Aorta (tissue), 5 donors: ENCODE measurements at places on chromosomes 7 and 10. TPM values are rescaled to one million over a fixed set of nuclear protein-coding genes. Genes with fewer than 3 reads are reported as not detected.

DNA sequence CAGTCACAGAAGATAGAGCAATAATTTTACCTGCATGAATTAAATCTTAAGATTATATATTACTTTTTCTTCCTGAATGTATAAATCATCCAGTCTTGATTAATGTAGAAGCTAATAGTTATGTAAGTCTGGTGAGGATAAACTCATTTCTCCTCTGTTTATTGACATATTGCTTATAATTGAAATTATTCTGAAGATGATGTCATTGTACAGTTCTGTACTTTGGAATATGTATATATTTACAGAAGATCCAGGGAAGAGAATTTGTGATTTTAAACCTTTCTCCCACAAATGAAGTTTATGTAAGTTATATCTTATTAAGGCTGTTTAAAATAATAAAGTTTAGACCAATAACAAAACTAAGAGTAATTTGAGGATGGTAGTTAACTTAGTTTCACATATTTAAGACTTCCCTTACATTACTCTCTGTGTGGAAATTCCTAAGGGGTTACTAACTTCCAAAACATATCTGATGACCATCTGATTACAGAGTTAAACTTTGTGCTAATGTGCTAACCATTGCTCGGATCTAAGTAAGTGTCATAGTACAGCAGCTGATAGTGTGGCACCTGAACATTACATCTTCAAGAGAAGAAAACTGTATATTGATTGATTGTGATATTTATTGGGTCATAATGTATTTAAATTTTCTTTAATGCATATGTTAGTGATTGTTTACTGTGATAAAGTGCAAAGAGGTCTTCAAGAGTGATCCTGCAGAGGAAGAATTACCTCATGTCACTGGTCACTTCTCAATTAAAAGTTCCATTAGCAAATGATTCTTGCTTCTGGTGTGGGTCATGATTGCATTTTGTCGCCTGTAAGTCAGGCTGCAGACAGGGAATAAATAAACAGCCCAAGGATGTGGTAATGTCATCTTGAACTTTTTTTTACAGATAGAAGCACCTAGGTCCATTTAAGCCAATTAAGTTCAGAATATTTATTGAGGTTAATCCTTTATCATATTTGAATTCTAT is 96.9 kb downstream of the UBE3C start:
- no peaks in the 10 kb centered on the region for H3K36me3 ChIP-seq
- no peak for DNase-seq
- no peaks in the 10 kb centered on the region for H3K4me1 ChIP-seq

GRCh38 chr10:118569241-118569881 is 26.1 kb downstream of the PRLHR start:
- H3K4me1 ChIP-seq, result no peaks in the 10 kb centered on the region
- no peaks in the 10 kb centered on the region for H3K36me3 ChIP-seq
- DNase-seq, result no peak
- no peak overlapping the region for H3K27ac ChIP-seq
- H3K27me3 ChIP-seq, result no peaks in the 10 kb centered on the region
- no peak overlapping the region for H3K4me3 ChIP-seq

GRCh38 chr7:102988631-102989560 is 76.1 kb downstream of the LRRC17 start:
- no peaks in the 10 kb centered on the region for H3K4me1 ChIP-seq
- H3K4me3 ChIP-seq, result no peak overlapping the region
- H3K27ac ChIP-seq, result peak overlapping the region; percentile 76

DNA sequence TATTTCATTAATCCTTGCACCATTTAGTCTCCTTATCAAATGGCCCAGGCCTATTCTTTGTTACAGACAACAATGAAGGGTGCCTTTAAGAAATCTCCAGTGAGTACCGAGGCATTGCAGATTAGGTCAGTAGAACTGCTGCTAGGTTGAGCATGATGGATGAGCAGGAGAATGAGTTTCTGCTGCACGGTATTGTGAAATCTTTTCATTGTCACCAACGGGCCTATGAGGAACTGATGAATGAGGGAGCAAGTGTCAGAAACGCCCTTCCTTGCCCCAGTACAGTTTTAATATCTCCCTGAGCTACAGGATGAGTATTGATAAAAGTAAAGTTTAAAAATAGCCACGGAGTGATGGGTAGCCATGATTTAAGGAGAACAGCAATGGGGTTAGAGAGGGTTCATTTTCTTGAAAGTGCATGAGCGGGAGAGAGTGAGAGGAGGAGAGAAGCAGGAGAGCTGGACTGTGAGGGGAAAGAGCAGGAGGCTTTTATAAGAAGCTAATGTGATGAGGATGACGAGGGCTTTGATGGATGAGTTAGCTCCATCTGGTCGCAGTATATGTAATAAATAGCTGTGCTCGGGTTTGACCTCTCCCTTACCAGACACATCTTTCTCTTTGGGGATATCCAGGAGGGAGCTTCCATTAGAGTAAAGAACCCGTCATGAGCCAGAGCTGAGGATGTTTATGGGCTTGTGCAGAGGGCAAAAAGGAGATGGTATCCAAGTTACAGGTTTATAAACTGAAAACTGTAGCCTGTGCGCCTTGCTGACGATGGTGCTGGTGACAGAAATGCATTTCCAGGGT is 526.1 kb downstream of the LRMDA start:
- no peak overlapping the region for H3K4me3 ChIP-seq
- H3K36me3 ChIP-seq, result no peaks in the 10 kb centered on the region
- H3K27ac ChIP-seq, result no peak overlapping the region
- no peaks in the 10 kb centered on the region for H3K4me1 ChIP-seq

GRCh38 chr7:18540396-18540795 is 44.8 kb downstream of the HDAC9 start:
- H3K36me3 ChIP-seq, result no peaks in the 10 kb centered on the region
- DNase-seq, result no peak

DNA sequence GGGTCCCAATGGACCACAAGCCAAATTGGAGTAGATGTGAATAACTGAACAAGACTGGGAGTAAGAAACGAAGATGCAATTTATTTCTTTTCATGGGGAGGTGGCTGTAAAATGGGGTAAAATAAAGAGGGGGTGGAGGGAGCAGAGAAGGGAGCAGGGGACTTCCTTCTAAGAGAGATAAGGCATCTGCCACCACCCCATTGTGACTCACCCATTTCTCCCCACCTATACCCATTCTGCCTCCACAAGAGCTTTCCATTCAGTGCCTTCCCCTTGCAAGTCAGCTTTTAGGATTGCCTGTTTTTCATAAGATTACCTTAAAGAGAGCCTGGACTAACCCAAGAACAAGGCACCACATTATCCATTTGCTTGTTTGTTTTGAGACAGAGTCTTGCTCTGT is 87.1 kb upstream of the PAX2 start:
- no peak overlapping the region for H3K27ac ChIP-seq
- H3K4me1 ChIP-seq, result no peaks in the 10 kb centered on the region
- no peak for DNase-seq
- H3K36me3 ChIP-seq, result no peaks in the 10 kb centered on the region
- H3K27me3 ChIP-seq, result no peaks in the 10 kb centered on the region
- H3K4me3 ChIP-seq, result no peak overlapping the region

GRCh38 chr10:30902621-30903396 is 128.9 kb downstream of the ZNF438 start:
- H3K27ac ChIP-seq, result no peak overlapping the region
- peak; percentile 40 for DNase-seq
- peaks cover 1% of the 10 kb centered on the region for H3K36me3 ChIP-seq
- no peaks in the 10 kb centered on the region for H3K4me1 ChIP-seq

DNA sequence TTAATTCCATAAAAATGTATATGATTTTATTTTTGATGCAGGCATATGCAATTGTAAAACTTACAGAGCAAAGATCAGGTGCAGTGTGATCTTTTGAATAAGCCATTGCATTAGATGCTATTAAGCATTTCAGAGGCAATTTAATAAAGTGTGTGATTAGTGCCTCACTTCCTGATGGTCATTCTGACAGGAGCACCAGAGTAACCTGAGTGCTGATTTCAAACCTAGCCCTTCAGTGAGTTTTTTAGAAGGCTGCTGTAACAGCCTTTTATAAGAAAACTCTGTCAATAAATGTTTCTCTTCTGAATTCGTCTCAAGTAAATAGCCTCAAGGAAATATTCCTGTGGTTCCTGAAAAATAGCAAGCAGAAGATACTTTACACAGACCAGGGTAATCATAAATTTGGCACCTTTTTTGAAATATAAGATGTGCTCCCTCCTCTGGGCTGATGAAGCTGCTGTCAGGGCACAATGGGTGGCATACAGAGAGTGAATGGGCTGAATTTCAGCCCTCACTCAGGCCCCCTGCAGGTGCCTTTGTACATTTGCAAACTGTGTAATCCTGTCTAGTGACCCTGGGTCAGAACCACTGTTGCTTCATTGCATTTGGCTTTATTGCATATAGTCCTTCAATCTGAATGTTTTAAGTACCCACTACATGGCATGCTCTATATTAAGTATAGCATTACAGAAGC is 193.7 kb upstream of the CSTF2T start:
- peaks cover 3% of the 10 kb centered on the region for H3K4me1 ChIP-seq
- no peak overlapping the region for H3K4me3 ChIP-seq
- no peaks in the 10 kb centered on the region for H3K27me3 ChIP-seq
- H3K36me3 ChIP-seq, result no peaks in the 10 kb centered on the region
- peak overlapping the region; percentile 28 for H3K27ac ChIP-seq
- no peak for DNase-seq

- no peak for DNase-seq
- no peaks in the 10 kb centered on the region for H3K27me3 ChIP-seq
- no peaks in the 10 kb centered on the region for H3K36me3 ChIP-seq
These were observed 221.4 kb upstream of the PITRM1 start for GRCh38 chr10:3393958-3394357.

SFXN2 gene
- polyA plus RNA-seq, result 3.5 TPM

- peak overlapping the region; percentile 25 for H3K27ac ChIP-seq
- no peaks in the 10 kb centered on the region for H3K36me3 ChIP-seq
- peaks cover 3% of the 10 kb centered on the region for H3K4me1 ChIP-seq
- no peak for DNase-seq
- no peak overlapping the region for H3K4me3 ChIP-seq
- no peaks in the 10 kb centered on the region for H3K27me3 ChIP-seq
These were observed 90.3 kb downstream of the MMRN2 start for GRCh38 chr10:86867149-86867548.

DNA sequence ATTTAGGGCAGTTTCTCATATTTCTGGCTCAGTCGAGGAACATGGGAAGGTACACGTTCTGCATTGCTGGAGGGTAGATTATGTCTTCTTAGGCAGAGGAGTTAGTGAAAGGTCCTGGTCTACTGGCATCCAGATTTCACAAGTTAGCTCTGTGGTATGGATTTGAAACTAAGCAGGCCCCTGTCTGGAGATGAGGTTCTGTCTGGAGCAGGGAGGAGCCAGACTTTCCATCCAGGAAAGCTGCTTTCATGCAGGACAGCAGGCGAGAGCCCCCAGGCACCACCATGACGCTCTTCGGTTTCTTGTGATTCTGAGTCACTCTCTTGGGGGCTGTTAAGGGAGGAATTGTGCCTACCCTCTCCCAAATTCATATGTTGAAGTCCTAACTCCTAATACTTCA is 184.3 kb downstream of the KIAA1217 start:
- no peak for DNase-seq
- H3K4me3 ChIP-seq, result no peak overlapping the region
- H3K36me3 ChIP-seq, result no peaks in the 10 kb centered on the region
- H3K4me1 ChIP-seq, result no peaks in the 10 kb centered on the region
- no peaks in the 10 kb centered on the region for H3K27me3 ChIP-seq

GRCh38 chr10:57785068-57785467 is 482.6 kb downstream of the IPMK start:
- no peaks in the 10 kb centered on the region for H3K4me1 ChIP-seq
- no peak overlapping the region for H3K27ac ChIP-seq

DNA sequence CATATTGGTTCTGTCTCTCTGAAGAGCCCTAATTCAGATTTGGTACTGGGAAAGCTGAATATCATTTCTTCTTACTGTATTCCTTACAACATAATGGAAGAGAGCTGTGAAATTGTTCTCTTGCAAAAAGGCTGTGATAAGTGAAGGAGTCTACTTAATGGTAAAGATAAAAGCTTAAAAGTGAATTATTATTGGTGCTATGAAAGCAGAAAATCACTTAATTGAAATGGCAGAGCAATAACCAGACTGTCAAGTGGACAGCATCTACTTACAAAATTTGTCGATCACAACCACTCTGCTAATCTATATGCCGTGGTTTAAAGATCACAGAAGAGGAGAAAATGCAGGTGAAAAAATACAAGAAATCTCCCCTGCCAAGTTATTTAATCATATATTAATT is 264.7 kb upstream of the TEX47 start:
- no peak for DNase-seq
- H3K4me1 ChIP-seq, result no peaks in the 10 kb centered on the region
- H3K27ac ChIP-seq, result no peak overlapping the region
- H3K36me3 ChIP-seq, result no peaks in the 10 kb centered on the region

DNA sequence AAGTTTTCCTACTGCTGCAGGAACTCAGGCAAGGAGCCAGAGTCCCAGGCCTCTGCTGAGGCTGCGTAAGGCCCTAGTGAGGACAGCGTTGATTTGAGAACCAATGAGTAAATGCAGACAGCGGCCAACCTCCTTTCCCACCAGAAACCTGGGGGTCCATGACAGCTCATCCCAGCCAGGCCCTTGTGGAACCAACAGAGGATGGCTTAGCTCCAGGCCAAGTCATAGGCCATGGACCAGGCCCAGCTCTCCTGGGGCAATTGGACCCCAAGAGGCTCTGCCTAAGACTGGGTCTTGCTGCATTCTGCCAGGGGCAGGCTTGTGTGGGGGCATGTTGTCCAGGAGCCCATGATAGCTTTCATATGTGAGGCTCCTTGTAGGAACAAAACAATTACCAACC is 65.4 kb upstream of the PPP1R3C start:
- peaks cover 5% of the 10 kb centered on the region for H3K4me1 ChIP-seq
- no peak for DNase-seq
- H3K36me3 ChIP-seq, result no peaks in the 10 kb centered on the region
- H3K4me3 ChIP-seq, result no peak overlapping the region
- no peaks in the 10 kb centered on the region for H3K27me3 ChIP-seq

GRCh38 chr7:105238198-105238765 is 150.4 kb downstream of the SRPK2 start:
- H3K27ac ChIP-seq, result no peak overlapping the region
- peaks cover 6% of the 10 kb centered on the region for H3K4me1 ChIP-seq
- H3K36me3 ChIP-seq, result no peaks in the 10 kb centered on the region
- no peak overlapping the region for H3K4me3 ChIP-seq

GRCh38 chr10:1643161-1643907 is 94.0 kb downstream of the ADARB2 start:
- no peaks in the 10 kb centered on the region for H3K27me3 ChIP-seq
- no peak overlapping the region for H3K4me3 ChIP-seq
- no peak for DNase-seq
- H3K36me3 ChIP-seq, result no peaks in the 10 kb centered on the region
- no peaks in the 10 kb centered on the region for H3K4me1 ChIP-seq
- no peak overlapping the region for H3K27ac ChIP-seq

GRCh38 chr10:111956841-111957240 is 226.7 kb downstream of the GPAM start:
- H3K27me3 ChIP-seq, result no peaks in the 10 kb centered on the region
- H3K4me1 ChIP-seq, result no peaks in the 10 kb centered on the region
- no peak overlapping the region for H3K4me3 ChIP-seq

SH2D4B gene
- polyA plus RNA-seq, result not detected
